ENCODE measurements at places on chromosomes 16 and 17.

DNA sequence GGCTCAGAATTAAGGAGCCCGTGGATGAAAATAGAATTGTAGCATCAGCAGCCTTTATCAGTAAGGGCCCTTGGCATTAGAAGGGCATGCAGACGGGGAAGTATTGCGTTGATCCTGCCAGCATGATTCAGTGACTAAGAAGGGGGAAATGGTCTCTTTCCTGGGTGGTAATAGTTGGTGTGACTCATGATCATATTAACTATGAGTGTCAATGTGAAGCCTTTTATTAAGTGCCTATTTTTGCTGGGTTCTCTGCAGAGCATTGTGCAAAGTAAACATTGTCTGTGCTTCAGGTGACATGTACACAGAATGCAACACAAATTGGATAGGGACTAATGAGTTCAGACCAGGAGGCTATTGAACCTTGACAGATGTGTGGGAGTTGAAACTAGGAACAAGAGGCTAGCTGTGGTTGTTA is 24.5 kb downstream of the RCVRN start:
- DNase-seq, result no peak

GRCh38 chr16:73717266-73717974 is 579.2 kb upstream of the PSMD7 start:
- DNase-seq, result no peak

DNA sequence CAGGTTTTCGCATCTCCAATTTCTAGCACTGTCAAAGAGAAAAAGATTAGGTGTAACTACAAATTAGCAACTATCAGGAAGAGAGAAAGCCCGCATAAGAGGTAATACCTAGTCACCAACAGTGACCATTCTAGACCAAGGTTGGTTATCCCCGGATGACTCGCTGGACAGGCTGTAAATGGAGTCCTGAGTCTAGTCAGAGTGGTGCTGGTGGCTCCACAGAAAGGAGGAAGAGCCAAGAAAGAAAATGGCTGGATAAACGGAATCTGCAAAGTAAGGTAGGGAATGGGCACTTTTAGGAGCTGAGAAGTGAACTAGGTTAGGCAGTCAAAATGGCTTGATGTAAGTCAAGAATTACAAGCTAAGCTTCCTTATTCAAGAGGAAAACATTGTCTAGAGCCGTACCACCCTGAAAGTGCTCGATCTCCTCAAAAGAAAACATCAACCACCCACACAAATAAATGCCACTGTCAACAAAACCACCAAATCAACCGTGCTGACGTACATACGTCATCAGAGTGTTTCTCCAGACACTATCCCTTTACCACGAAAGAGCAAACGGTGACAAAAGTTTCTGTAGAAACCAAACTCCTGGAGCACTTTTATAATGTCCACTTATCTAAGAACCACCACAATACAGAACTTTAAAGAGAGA is 2.2 kb downstream of the GSPT1 start:
- peak; percentile 72 for DNase-seq

GRCh38 chr17:337866-338265 is 14.7 kb downstream of the RPH3AL start:
- no peak for DNase-seq

- DNase-seq, result no peak
Measured at GRCh38 chr16:74497761-74498160, 76.5 kb upstream of the CLEC18B start.

DNA sequence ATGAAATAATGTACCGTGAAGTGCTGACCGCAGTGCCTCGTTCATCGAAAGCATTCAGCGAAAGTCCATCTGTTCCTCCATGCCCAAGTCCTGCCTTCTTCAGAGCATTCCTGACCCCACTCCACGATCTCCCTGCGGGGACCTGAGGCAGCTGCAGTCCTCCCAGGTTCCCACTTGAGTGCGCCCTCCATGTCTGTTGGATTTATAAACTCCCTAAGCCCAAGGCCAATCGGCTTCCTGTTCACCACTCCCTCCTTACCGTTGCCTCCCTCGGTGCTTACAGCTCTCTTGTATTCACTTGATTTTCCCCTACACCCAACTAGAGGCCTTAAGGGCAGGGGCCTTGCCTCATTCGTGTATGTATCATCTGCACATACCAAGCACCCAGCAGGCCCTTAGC is 2.8 kb downstream of the RAD51D start:
- no peak for DNase-seq

DNA sequence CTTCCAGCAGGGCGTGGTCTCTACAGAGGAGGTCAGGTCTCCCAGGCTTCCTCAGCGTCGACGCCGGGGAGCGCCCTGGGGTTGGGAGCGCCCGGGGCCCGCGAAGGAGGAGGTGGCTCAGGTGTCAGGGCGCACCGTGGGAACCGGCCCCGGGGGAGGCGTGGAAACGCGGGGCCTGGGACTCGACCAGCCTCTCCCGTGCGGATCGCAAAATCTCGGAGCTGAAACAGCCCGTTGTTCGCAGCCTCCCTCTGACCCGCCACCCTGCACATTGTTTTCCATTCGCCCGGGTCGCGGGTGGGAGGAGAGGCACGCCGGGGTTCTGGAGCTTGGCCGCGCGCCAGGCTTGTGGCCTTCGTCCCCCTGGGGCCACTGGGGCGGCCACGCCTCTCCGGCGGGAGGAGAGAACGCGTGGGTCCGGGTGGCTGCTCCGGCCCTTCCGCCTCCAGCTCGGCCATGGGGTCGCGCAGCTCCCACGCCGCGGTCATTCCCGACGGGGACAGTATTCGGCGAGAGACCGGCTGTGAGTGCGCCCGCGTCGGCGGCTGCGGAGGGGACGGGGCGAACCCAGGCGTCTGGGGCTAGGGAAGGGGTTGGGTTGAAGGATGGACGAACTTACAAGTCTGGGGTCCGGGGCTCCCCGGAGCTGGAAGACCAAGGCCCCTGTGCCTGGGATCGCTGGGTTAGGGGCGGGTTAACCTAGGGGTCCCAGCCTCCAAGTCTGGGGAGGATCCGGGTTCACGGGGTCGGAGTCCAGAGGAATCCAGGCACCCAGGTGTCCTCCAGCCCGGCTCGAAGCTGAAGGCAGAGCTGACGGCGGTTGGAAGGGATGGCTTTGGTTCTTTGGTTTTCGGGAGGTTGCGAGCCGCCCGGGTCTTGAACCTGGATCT is at the start of gene CHP2:
Gene CHP2 (plus strand): TSS at position 433 of the 890 bp plus-strand sequence. CDS start 24 bp downstream, at position 457.
- DNase-seq, result no peak

GRCh38 chr16:50251375-50252081 is 14.8 kb upstream of the ADCY7 start:
- no peak for DNase-seq

DNA sequence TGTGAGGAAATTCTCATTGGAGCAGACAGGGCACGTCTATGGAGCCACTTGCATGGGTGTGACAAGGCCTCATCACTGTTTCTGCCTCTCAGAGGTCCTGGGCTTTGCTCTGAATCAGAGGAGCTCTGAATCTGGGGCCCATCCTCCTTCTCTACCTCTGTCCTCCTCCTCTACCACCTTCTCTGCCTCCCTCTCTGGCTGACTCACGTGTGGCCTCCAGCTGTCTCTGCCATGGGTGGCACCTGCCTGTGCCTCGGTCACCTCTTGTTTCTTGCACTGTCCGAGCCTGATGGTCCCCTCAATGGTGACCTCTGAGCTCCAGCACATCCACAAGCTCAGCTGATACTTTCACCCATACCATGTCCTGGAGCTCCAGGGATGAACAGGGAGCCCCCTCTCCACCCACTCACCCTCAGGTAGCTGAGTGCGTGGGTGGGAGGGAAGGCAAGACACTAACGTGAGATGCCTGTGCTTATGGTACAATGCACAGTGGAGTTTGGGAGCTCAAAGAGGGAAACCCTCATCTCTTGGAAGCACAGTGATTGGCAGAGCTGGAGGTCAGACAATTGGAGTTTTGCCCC is 116.4 kb upstream of the CRHR1 start:
- no peak for DNase-seq

DNA sequence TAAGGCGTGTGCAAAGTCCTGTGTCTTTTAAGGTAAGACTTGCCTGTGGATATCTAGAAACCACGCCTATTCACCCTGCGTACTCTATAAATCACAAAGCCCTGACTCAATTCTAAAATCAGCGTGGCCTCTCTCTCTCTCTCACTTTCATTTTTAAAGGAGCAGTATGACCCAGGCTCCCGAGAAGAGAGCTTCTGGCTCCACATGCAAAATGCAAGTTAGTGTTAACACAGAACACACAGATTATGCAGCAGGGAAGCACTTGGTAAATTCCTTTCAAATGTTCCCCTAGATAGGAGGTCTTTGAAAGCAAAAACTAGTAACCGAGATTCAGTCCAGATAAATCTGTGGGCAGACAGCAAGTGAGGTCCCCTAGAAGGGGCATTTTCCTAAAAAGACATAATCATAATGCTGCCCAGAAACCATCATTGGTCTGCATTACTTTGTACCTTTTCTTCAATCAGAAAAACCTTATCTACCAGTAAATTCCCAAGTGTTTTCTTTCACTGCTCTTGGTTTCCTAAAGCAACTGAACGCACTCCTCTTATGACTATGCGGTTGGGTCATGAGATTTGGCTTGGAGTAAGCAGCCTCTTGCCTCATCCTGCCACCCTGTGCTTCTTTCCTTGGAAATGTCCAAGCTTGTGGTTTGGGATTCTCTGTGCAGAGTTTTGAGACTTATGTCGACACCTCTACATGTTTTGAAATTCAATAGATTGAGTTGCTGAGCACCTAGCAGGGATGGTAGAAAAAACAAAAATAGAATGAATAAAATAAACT is 31.7 kb upstream of the KCNJ2 start:
- no peak for DNase-seq

- DNase-seq, result no peak
Measured at GRCh38 chr17:53932386-53932785, 109.7 kb downstream of the KIF2B start.

DNA sequence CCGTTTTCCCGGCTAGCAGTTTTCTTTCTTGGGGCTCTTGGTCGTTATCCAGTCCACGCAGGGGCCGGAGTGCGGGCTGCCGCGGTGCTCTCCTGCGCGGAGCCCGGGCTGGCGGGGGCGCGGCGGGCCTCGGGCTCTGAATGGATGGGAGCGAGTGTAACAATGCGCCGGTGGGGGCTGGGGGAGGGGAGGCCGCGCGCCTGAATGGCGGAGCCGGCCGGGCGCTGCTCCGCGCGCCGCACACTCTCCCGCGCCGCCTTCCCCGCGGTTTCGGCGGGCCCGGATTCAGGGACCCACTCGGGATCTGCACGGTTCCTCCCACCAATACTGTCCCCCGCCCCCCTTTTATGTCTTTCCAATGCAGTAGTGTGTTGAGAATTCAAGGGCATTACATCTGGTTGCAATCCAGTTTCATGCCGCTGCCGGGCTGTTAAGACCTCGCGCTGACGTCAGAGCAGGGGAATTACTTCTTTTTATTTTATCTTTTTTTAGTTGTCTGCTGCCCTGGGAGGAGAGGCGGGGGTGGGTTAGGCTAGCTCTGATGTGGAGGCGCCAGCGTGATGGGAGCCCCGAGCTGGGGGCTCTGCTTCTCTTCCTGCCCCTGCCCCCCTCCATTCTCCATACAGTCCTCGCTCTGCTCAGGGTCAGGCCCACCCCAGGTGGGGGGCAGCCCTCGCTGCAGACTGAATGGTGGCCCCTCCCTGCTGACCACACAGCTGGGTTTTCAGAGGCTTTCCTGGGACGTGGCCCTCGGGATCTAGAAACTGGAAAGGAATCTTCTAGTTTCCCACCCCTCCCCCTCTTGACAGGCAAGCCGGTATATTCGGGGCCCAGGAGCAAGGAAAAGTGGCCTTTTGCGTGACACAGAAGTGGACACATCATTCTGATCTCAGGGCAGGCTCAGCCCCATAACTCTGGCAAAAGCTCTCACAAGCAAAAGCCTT is 1.8 kb downstream of the RAI1 start:
- DNase-seq, result peak; percentile 73

DNA sequence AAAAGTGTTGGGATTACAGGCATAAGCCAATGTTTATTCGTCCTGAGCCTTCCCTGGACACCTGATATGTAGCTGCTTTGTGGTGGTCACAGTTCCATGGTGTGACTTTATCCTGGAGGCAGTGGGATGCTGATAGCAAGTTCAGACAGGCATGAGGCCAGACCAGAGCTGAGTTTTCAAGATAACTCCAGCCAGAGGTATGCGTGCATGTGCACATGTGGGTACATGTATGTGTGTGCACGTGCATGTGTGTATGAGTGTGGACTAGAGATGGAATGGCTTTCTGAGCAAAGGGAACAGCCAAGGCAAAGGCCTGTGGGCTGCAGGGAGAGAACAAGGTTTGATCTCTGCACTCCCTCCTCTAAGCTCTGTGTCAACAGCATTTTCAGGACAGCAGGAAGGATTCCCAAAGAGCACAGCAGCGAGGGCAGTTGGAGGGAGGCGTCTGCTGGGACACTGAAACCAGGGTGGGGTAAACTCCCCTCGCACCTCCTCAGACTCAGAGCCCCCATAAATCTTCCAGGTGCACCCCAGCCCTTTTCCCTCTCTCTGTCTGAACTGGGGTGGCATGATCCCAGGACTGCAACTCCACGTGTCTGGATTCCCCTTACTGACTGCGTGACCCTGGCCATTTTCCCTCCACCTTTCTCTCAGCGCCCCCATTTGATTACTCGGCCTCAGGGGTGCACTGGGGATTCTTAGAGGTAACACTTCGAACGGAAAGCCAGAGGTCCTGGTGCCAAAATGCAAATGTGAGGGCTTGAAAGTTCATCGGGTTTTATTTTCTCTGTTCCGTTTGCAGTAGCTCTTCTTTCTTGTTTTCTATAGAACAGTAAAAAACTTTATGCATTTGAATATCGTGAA is 15.3 kb downstream of the NLRC5 start:
- DNase-seq, result no peak

DNA sequence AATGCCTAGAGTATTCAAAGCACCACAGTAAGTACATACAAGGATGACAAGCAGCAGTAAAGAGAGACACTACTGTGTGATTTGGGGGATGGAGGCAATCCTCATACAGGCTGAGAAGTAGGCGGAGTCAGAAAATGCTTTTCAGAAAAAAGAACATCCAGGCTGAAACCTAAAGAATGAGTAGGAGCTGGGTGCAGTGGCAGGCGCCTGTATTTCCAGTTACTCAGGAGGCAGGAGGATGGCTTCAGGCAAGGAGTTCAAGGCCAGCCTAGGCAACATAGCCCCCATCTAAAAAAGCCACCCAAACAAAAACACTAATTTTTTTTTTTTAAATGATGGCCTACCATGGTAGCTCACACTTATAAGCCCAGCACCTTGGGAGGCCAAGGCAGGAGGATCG is 10.3 kb downstream of the KANSL1 start:
- DNase-seq, result no peak

DNA sequence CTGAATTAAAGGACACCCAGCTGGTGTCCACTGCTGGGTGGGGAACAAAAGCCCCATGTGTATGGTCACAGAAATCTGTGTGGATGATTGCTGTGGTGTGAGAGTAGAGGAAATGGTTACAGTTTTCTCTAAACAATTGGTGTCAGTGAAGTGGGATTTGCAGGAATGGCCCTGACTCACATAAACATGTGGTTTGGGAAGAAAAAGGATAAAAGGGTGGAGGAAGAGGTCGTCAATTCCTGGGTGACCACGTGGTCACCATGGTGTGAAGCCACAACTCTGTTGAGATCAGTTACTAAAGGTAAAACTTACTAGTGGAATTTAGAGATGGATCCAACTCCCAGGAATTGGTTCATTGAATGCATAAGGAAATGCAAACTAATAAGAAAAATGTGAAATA is 3.6 kb upstream of the TUBG2 start:
- DNase-seq, result no peak

GRCh38 chr17:27269974-27270373 is 23.9 kb upstream of the WSB1 start:
- no peak for DNase-seq
